ENCODE measurements at places on chromosomes 16 and 17.

DNA sequence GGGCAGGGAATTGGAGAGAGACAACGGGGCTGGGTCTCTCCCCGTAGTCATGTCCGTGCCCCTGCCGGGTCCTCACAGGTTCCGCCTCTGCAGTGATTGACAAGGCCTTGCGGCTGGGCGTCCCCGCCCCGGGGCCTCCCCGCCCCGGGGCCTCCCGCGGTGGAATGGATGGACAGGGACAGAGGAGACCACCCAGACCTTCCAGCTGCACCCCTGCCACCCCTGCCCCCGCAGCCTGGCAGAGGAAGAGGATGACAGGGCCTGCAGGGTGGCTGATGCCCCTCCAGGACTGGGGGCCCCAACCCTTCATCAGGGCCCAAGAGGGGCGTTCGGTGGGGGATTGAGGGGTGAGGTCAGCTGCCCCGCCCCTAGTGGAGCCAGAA, 216.4 kb upstream of the CIBAR2 start:
- no peak for DNase-seq

DNA sequence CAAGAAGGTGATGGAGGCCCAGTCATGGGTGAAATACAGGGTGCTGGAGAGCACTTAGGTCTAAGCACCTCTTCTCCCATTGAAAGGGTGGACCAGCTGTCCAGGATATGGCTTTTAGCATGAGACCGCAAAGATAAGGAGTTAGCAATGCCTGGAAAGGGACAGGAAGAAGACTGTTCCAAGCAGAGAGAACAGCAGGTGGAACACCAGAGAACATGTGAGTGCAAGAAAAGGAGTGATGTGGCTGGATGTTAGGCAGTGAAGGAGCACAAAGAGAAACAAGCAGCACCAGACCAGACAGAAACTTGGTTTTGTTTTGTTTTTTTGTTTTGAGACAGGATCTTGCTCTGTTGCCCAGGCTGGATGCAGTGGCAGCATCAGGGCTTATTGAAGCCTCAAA, 45.4 kb upstream of the CCL1 start:
- no peak for DNase-seq

GRCh38 chr16:81996664-81997509, 14.4 kb downstream of the SDR42E1 start:
- no peak for DNase-seq

GRCh38 chr17:81518785-81519283, 6.2 kb upstream of the ACTG1 start:
- no peak for DNase-seq

GRCh38 chr16:30521873-30522641, 4.3 kb downstream of the ZNF768 start:
- DNase-seq: no peak
